ENCODE measurements at places on chromosomes 7 and 10. TPM values are rescaled to one million over a fixed set of nuclear protein-coding genes. Genes with fewer than 3 reads are reported as not detected.
A peak's percentile ranks its signal among the peaks of the same experiment; 100 is the strongest.

DNA sequence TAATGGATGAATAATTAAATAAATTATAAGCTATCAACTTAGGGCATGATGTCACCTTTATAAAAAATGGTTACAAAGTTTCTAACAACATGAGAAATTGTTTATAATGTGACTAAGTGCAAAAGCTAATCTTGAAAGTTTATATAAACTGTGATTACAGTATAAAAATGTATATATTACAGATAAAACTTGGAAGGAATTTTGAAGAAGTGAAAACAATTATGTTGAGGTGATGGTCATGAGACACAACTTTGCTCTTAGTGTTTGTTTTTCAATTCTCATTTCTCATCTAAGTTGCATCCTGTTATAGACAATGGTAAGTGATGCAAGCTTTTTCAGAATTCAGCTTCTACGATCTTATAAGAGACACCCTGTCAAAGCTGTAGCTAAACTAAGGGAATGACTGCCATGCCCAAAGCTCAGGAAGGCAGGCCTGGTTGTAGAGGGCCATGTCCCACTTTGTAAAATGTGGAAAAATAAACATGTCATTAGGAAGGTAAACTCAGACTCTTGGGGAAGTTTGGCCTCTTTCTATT lies 23.9 kb downstream of the MACC1 start:
- no peak for DNase-seq
- H3K4me1 ChIP-seq: no peaks in the 10 kb centered on the region
- H3K4me3 ChIP-seq: no peak overlapping the region

DNA sequence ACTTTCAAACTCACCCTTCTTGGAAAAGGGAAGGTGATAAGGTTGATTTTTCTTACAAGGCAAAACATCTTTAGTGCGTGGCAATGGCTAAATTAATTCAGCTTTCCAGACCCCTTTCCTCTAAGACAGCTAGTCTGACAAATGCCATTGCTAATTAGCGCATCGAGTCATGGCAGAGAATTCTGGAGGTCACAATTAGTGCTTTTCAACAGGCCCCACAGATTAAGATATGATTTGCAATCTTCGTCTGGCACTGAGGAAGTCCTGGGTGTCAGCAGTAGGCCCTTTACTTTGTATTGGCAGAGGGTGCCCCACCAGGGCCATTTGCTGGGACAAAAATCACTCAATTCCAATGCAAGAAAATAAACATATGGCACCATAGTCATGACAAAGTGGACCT lies 189.2 kb upstream of the AGK start:
- H3K4me3 ChIP-seq: no peak overlapping the region
- no peak overlapping the region for H3K27ac ChIP-seq
- H3K27me3 ChIP-seq: peaks cover 6% of the 10 kb centered on the region
- DNase-seq: no peak
- H3K36me3 ChIP-seq: peaks cover 4% of the 10 kb centered on the region
- peaks cover 3% of the 10 kb centered on the region for H3K4me1 ChIP-seq

- no peak overlapping the region for H3K27ac ChIP-seq
- H3K4me3 ChIP-seq: no peak overlapping the region
- DNase-seq: no peak
- peaks cover 13% of the 10 kb centered on the region for H3K27me3 ChIP-seq
Measured at GRCh38 chr7:138691178-138691577, 10.0 kb downstream of the SVOPL start.

The CLEC2L gene
- not detected for total RNA-seq

The SMKR1 gene
- total RNA-seq: 2.0 TPM

- DNase-seq: no peak
- H3K27ac ChIP-seq: no peak overlapping the region
- peaks cover 19% of the 10 kb centered on the region for H3K4me1 ChIP-seq
- no peak overlapping the region for H3K4me3 ChIP-seq
- peaks cover 2% of the 10 kb centered on the region for H3K36me3 ChIP-seq
- no peaks in the 10 kb centered on the region for H3K27me3 ChIP-seq
Measured at GRCh38 chr10:326350-326749, 191.1 kb downstream of the ZMYND11 start.

The GIMAP8 gene
- total RNA-seq: 12.0 TPM

DNA sequence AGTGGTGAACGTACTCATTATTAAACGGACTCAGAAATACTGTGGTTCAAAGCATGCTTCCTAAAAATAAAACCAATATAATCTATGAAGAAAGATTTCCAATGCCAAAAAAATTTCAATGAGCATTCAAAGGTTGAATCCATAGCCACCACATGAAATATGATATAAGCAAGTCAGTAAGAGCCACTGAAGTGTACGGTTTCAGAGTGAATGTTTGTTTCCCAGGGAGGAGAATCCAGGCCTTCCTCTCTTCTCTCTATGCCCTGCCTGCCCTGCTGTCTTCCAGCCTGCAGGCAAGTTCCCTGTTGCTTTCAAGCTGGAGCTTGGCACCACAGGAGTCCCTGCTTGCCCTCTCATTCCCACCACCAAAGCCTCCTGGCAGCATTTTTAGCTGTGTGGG lies 1171.6 kb upstream of the C7orf33 start:
- H3K27ac ChIP-seq: no peak overlapping the region
- no peaks in the 10 kb centered on the region for H3K4me1 ChIP-seq
- no peaks in the 10 kb centered on the region for H3K27me3 ChIP-seq
- no peak for DNase-seq
- no peaks in the 10 kb centered on the region for H3K36me3 ChIP-seq
- H3K4me3 ChIP-seq: no peak overlapping the region

DNA sequence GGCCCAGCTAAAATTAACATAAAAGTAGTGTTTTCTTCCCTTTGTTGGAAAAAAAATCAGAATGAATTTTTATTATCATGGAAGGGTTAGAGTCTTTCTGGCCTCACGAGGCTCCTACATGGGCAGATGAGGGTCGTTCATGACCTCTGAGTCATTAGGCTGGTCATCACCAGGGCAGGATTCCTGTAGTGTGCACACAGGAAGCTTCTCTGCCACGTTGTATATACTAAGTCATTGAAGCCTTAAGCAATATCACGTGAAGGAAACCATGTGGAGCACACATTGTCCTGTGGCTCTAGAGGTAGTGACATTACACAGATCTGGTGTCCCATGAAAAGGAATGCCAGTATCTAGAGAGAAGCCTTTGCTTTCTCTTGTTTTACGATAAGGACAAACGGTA lies 84.7 kb upstream of the C1QL3 start:
- H3K4me3 ChIP-seq: no peak overlapping the region
- peaks cover 2% of the 10 kb centered on the region for H3K36me3 ChIP-seq
- no peak overlapping the region for H3K27ac ChIP-seq
- no peaks in the 10 kb centered on the region for H3K27me3 ChIP-seq
- H3K4me1 ChIP-seq: peaks cover 2% of the 10 kb centered on the region

GRCh38 chr10:100825325-100825875 lies 80.0 kb downstream of the PAX2 start:
- H3K27me3 ChIP-seq: peaks cover 59% of the 10 kb centered on the region
- peaks cover 25% of the 10 kb centered on the region for H3K4me1 ChIP-seq
- no peak overlapping the region for H3K27ac ChIP-seq
- peaks cover 14% of the 10 kb centered on the region for H3K36me3 ChIP-seq
- DNase-seq: no peak
- H3K4me3 ChIP-seq: peak overlapping the region; percentile 31

The POU6F2 gene
- 0.29 TPM for total RNA-seq

DNA sequence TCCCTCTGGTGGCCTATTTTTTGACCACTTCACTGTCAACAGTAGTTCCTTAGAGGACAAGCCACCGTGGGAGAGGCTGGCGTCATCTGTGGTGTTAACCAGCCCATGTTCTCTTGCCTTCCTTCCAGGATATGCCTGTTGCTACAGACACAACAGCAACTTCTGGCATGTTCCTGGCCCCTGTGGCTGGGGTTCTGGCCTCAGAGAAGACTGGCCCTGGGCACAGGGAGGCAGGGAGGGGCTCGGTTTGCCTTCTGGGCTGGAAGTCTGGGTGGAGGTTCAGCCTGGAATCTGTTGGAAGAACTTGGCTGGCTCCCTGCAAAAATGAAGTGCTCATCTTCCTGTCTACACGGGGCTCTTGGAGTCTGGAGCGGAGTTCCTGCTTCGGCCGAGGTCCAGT lies 25.7 kb downstream of the GOLGA7B start:
- H3K27me3 ChIP-seq: peaks cover 18% of the 10 kb centered on the region
- DNase-seq: no peak
- H3K27ac ChIP-seq: no peak overlapping the region
- H3K4me1 ChIP-seq: peaks cover 2% of the 10 kb centered on the region
- H3K36me3 ChIP-seq: no peaks in the 10 kb centered on the region
- no peak overlapping the region for H3K4me3 ChIP-seq

The SPDYE8 gene
- not detected for total RNA-seq

- H3K27ac ChIP-seq: peak within 1 kb of the TSS; percentile 32
- DNase-seq: no peak
- H3K36me3 ChIP-seq: no peaks in the 10 kb centered on the region
- peaks cover 6% of the 10 kb centered on the region for H3K4me1 ChIP-seq
- H3K27me3 ChIP-seq: no peaks in the 10 kb centered on the region
- H3K4me3 ChIP-seq: no peak within 1 kb of the TSS
Measured at GRCh38 chr7:75772081-75773077, at the start of gene CCL26. Gene CCL26, minus strand, starts transcription at chr7:75772211. Its CDS starts 35 bp downstream, at chr7:75772176.

DNA sequence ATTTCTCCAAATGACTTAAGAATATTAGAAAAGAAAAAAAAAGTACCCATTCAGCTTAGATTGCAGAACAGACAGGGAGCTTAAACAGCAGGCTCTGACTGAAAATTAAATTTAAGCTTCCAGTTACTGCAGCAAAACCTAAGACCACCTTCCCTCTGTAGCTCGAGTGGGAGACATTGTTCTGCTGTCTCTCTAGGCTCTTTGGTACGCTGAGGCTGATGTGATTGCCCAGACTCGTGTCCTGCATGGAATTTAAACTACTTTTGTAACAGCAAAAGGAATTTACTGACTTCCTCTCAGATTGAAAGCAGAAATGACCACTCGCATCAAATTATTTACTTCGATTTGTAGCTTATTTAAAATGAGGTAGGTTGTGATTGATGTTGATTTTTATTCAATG lies 124.6 kb downstream of the LRRTM3 start:
- no peaks in the 10 kb centered on the region for H3K4me1 ChIP-seq
- no peaks in the 10 kb centered on the region for H3K27me3 ChIP-seq
- H3K27ac ChIP-seq: no peak overlapping the region
- H3K4me3 ChIP-seq: no peak overlapping the region

GRCh38 chr7:55556492-55556891 lies 15.8 kb downstream of the VOPP1 start:
- no peak for DNase-seq
- no peaks in the 10 kb centered on the region for H3K27me3 ChIP-seq
- no peak overlapping the region for H3K4me3 ChIP-seq
- H3K4me1 ChIP-seq: peaks cover 87% of the 10 kb centered on the region
- peak overlapping the region; percentile 91 for H3K27ac ChIP-seq
- peaks cover 6% of the 10 kb centered on the region for H3K36me3 ChIP-seq

DNA sequence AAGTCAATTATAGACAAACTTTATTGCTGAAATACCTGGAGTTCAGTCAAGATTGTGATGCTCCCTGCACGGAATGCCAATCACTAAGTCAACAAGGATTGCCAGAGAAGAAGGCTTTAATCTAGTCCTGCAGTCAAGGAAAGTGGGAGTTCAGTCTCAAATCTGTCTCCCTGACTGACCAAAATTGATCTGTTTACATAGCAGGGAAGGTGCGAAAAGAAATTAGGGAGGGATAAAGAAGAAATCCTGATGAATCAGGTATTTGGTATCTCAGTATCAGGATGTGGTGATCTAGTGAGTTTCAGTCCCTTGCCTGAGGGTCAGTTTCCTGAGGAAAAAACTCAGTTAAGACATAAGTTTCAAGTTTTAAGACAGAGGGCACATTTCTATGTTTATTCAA lies 2.1 kb upstream of the AKR1D1 start:
- H3K27ac ChIP-seq: no peak overlapping the region
- H3K36me3 ChIP-seq: no peaks in the 10 kb centered on the region
- DNase-seq: no peak
- no peaks in the 10 kb centered on the region for H3K4me1 ChIP-seq

- peaks cover 3% of the 10 kb centered on the region for H3K4me1 ChIP-seq
- H3K36me3 ChIP-seq: peaks cover 4% of the 10 kb centered on the region
- H3K27me3 ChIP-seq: no peaks in the 10 kb centered on the region
- H3K27ac ChIP-seq: no peak overlapping the region
Measured at GRCh38 chr10:99681553-99681952, 22.2 kb downstream of the ENTPD7 start.

GRCh38 chr10:13745271-13745670 lies 158.5 kb downstream of the PRPF18 start:
- peak overlapping the region; percentile 22 for H3K27ac ChIP-seq
- peaks cover 8% of the 10 kb centered on the region for H3K36me3 ChIP-seq
- no peak overlapping the region for H3K4me3 ChIP-seq
- no peak for DNase-seq
- peaks cover 48% of the 10 kb centered on the region for H3K27me3 ChIP-seq
- peaks cover 8% of the 10 kb centered on the region for H3K4me1 ChIP-seq

The TACC2 gene
- total RNA-seq: not detected

GRCh38 chr10:131569851-131570715 lies 258.6 kb upstream of the TCERG1L start:
- no peaks in the 10 kb centered on the region for H3K27me3 ChIP-seq
- H3K4me1 ChIP-seq: no peaks in the 10 kb centered on the region
- H3K4me3 ChIP-seq: no peak overlapping the region
- H3K27ac ChIP-seq: no peak overlapping the region

DNA sequence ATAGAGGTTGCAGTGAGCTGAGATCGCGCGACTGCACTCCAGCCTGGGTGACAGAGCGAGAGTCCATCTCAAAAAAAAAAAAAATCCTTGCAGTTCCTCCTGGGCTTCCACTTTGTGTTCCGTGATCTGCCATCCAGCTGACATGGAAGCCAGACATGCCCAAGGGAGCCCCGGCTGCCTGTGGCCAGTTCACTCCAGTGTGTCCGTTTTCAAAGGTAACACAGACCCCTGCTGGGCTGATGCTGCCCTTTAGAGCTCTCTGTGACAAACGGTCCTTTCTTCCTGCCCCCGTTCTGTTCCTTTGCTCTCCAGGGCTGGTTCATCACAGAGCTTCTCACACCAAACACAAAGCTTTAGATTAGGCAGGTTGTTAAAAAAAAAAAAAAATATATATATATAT lies 130.8 kb downstream of the CUL2 start:
- no peak overlapping the region for H3K4me3 ChIP-seq
- no peaks in the 10 kb centered on the region for H3K36me3 ChIP-seq
- DNase-seq: no peak
- peaks cover 10% of the 10 kb centered on the region for H3K27me3 ChIP-seq
- H3K4me1 ChIP-seq: no peaks in the 10 kb centered on the region

DNA sequence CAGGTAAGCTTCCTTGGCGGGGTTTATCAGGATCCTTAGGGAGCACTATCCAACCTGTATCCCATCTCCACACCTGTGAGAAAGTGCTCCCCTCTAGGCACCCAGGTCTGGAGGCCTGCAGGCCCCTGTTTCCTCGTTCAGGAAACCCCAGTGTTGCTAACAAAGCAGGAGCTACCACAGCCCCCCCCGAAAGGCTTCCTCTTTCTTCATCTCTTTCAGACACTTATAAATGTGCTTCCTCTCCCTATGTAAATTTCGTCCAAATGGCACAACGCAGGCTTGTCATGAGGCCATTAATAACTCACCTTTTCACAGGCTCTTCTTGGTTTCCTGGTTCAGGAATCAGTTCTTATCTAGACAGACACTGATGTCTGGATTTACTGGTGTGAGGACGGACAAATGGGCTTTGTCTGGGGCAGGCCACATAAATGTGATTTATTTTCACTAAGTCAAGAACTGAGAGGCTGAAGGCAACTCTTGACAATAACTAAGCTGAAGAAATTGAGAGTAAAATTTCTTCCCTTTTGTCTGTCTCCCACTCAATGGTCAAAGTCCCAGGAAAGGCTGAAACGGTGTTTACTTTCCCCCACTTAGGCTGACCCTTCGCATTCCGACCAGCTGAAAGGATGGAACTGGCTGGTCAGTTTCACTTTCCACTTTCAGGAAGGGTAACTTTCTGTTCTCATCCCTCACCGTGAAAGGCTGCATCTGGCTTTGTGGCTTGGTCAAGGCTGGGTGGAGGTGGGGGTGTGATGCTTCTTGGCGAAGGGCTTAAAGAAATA lies 46.8 kb downstream of the PIK3AP1 start:
- H3K27ac ChIP-seq: peak overlapping the region; percentile 29
- H3K27me3 ChIP-seq: no peaks in the 10 kb centered on the region
- H3K36me3 ChIP-seq: no peaks in the 10 kb centered on the region
- no peak for DNase-seq
- H3K4me1 ChIP-seq: peaks cover 4% of the 10 kb centered on the region
